ENCODE measurements at places on chromosomes 7 and 10.
A peak's percentile ranks its signal among the peaks of the same experiment; 100 is the strongest.

- no peak for DNase-seq
Observed at GRCh38 chr10:65796472-65796871, 1129.4 kb upstream of the LRRTM3 start.

GRCh38 chr10:127990846-127991542 lies 84.1 kb downstream of the PTPRE start:
- peak; percentile 86 for DNase-seq

DNA sequence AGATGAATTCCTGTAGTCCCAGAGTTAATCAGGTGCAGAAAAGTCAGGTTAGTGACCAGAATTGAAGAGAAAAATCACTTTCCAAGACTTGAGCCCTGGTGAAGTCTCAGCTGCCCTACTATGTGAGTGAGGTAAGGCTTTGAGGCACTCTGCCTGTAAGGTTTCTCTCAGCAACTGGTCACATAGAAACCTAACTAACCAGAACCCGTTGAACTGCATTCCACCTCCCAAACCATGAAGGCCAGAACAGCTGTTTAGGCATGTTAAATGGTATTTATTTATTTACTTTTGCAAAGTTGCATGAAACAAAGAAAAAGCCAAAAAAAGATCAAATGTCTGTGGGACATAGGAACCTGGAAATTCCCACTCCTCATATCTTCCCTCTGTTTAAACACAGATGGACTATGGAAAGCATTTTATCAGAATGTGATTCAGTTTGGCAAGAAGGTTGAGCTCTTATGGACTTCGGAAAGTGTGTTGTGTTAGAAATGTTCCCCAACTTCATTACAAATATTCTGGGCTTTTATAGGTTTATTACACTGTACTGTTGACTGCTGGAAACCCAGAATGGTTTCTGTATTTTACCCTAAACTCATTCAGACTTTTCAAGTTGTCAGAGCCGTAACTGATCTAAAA lies 12.8 kb upstream of the GPR85 start:
- DNase-seq: no peak

GRCh38 chr10:61778137-61778536 lies 115.4 kb downstream of the CABCOCO1 start:
- no peak for DNase-seq

GRCh38 chr10:100551196-100551595 lies 15.5 kb downstream of the HIF1AN start:
- DNase-seq: no peak

DNA sequence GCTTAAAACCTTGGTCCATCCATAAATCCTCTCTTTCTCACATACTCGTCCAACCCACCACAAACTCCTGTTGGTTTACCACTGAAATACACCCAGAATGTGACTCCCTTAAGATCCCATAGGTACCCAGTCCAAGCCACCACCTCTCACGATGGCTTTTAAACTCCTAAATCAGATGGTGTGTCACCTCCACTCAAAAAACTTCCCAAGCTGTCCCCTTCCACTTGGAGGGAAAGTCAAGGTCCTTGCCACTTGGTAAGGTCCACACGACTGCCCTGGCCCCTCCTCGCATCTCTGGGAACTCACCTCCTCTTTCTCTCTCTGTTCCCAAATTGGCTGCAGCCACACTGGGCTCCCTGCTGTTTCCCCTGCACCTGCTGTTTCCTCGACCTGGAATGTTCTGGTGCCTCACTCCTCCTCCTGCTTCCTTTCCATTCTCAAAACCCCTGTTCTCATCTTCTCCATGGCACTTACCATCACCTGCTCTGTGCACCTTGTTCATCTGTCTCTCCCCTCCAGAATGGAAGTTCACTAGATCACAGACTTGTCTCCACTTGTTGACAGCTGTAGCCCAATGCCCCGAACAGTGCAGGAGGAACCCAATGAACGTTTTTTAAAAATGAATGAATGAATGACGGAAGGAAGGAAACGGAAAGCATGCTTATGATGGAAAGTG lies 23.0 kb downstream of the ZFAND2A start:
- DNase-seq: no peak

- peak; percentile 98 for DNase-seq
Observed at GRCh38 chr10:126421756-126422256, 33.5 kb upstream of the ADAM12 start.

GRCh38 chr10:45428611-45429510 lies 54.8 kb downstream of the ALOX5 start:
- DNase-seq: no peak

- DNase-seq: no peak
Observed at GRCh38 chr7:37977243-37977642, 56.8 kb downstream of the EPDR1 start.

GRCh38 chr10:12419262-12419847 lies 70.0 kb downstream of the CAMK1D start:
- DNase-seq: peak; percentile 86

DNA sequence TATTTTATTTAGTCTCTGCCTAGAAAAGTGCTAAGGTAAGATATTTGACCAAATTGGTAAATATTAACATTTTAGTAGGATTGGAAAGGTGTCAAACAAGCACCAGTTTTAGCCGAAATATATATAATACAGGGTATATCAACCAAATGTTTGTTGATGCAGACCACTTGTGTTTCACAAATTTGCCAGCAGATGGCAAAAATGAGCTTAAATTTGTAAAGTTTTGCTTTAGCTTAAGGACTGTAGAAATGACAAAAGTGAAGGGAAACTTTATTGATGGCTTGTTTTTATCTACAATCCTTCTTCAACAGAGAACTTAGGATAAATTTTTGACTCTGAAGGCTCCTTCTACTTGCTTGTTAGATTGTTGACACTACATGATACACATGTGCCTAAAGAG lies 4.8 kb upstream of the POLR1F start:
- DNase-seq: peak; percentile 53

GRCh38 chr7:113282875-113283274 lies 164.5 kb upstream of the SMIM30 start:
- no peak for DNase-seq

DNA sequence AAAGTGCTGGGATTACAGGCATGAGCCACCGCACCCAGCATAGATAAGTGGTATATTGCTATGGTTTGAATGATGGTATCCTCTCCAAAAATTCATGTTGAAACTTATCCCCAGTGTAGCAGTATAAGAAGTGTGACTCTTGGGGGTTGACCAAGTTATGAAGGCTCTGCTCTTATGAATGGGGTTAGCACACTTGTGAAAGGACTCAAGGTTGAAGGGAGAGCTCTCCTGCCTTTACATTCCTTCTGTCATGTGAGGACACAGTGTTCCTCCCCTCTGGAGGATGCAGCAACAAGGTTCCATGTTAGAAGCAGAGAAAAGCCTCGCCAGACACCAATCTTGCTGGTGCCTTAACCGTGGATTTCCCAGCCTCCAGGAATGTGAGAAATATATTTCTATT lies 58.0 kb downstream of the ADK start:
- DNase-seq: no peak

GRCh38 chr10:76301950-76302349 lies 870.5 kb downstream of the LRMDA start:
- peak; percentile 49 for DNase-seq

GRCh38 chr10:48751730-48752129 lies 67.1 kb downstream of the WDFY4 start:
- no peak for DNase-seq

- peak; percentile 51 for DNase-seq
Observed at GRCh38 chr10:63720072-63720537, 198.9 kb downstream of the REEP3 start.

DNA sequence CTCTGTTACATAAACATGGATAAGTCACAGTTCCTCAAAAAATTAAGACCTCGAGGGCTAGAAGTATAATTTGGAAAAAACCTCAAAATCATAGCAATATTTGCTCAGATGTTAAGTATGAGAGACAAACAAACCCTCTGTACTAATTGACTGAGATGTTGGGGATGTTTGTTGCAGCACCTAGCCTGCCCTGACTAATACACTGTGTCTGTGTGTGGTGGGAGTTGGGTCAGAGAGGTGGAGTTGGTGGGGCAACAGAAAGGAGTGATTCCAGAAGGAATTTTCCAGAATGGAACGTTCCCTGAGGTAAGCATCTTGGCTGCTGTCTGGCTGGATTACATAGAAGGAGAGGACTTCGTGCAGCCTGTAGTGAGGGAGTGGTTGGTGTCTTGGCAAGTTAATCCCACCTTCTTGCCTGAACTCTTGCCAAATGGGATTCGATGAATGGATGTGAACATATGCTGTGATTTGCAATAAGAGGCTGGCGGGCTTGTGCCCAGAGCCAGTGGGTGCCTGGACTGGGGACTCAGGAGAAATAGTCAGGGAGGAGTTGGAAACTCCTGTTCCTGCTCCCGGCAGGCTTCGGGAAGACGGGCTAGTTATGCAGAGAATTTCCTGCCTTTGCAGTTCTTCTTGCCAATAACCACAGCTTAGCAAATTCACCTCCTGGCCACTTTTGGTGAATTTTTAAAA lies 9.3 kb upstream of the FAM180A start:
- DNase-seq: peak; percentile 88

GRCh38 chr7:134448356-134449229 lies 10.3 kb downstream of the AKR1B1 start:
- DNase-seq: peak; percentile 78

DNA sequence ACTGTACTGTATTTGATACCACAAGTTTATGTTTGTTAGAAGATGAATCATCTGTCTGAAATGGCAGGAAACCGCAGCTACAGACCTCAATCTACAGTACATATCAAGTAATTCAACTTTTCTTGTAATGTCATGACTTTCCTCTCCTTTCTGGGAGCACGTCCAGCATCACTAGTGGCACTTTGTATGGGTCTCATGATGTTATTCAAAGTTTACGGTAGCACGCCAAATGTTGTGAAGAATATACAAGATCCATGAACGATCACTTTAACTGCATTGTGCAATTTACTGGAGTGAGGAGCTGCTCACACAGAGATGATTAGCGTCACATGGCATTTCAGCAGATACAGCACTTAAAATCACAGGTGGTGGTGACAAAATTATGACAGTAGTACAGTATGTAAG lies 257.8 kb upstream of the GNAI1 start:
- DNase-seq: peak; percentile 62

GRCh38 chr10:112546474-112546873 lies 99.5 kb downstream of the VTI1A start:
- DNase-seq: no peak

DNA sequence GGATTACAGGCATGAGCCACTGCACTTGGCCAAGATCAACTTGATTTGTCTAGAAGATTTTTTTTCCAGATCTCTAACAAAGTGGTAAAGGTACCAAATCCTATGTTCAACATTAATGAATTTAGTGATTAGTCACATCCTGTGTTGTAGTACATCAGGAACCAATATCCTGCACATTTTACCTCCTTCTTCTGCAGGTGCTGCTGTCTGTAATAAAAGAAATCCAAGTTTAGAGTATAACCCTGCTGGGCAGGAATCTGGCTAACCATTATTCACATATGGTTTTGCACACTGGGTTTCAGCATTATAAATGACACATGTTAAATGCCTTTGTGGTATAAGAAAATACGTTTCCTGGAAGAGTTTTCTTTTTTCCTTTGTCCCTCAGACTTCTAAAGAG lies 10.8 kb downstream of the PARD3 start:
- peak; percentile 17 for DNase-seq

DNA sequence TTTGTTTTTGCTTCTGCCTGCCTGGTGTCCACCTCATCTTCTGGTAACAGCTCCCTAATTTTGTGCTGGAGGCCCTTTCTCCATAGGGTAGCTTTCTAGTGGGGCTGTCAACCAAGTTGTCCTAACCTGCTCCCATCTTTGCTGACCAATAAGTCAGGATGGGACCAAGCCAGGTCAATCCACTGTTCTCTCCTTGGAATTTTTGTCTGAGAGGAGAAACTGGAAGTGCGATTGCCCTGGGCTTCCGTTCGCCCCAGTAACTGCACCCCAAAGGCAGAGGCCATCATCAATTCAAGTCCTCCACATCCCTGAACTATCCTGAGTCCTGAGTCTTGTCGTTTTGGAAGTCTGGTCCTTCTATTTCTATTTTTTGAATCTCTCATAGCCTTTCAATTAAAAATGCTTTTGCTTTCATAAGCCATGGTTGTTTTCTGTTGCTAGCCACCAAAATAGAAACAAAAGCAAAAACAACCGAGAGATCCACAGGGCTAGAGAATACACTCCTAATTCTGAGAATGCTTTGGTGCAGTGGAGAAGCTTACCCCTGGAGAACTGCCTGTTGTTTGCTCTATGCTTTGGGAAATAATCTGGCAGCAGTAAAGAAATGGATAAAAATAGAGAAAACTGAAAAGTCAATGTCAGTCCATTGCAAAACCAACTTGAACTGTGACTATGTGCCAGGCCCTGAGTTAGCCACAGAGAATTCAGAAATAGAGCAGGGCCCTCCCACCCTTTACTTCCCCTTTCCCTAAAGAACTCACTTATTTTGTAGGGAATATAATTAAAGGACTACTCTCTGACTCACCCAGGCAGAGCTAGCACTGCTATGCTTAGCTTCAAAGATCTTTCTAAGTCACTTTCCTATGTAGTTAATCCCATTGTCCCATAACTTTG lies 368.1 kb downstream of the CXCL12 start:
- DNase-seq: no peak

- DNase-seq: peak; percentile 91
Observed at GRCh38 chr10:5434017-5434753, 21.8 kb downstream of the NET1 start.

- DNase-seq: peak; percentile 79
Observed at GRCh38 chr7:55056577-55057480, 38.0 kb downstream of the EGFR start.

- DNase-seq: no peak
Observed at GRCh38 chr10:96756111-96756903, 36.0 kb upstream of the PIK3AP1 start.

GRCh38 chr7:8160779-8161345 lies 101.1 kb downstream of the ICA1 start:
- peak; percentile 5 for DNase-seq

- DNase-seq: peak; percentile 71
Observed at GRCh38 chr10:404346-404745, 269.1 kb downstream of the ZMYND11 start.

DNA sequence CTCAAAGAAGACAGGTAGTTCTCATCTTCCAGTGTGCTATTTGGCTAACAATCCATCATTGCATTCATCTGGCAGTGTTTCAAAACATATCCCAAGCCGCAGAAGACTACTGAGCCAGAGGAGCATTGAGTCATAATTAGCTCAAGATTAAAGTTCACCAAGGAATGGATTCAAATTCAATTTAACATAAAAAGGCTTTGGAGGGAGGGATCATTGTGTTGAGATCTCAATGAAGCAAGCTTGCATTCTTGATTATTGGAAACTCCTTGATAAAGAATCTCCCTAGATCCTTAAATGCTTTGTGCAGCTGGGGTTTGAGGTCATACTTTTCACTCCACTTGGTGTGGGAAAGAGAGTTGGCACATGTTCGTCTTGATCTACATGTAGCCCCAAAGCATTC lies 142.8 kb upstream of the SEMA3A start:
- peak; percentile 28 for DNase-seq

DNA sequence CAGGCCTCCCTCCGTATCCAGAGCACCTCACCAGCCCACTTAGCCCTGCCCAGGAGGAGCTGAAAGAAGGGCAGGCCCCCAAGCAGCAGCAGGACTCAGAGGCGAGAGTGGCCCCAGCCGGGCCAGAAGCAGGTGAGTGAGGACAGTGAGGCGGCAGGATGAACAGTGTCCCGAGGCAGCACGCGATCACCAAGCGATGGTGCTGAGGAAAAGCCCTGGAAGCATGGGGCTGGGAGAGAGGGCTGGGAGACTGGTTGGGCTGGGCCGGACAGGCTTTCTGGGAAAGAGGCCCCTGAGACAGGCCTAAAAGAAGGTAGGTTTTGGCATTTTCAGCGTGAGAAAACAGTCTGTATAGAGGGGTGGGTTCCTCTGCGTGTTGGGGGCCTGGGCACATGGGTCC lies 16.4 kb downstream of the ZNF783 start:
- no peak for DNase-seq

All from fibroblast of skin of scalp (primary cell).